ENCODE measurements at places on chromosomes 3 and 15.

- H3K27ac ChIP-seq, result no peak overlapping the region
- H3K4me3 ChIP-seq, result no peak overlapping the region
- H3K36me3 ChIP-seq, result peaks cover 4% of the 10 kb centered on the region
- peaks cover 3% of the 10 kb centered on the region for H3K4me1 ChIP-seq
- H3K27me3 ChIP-seq, result no peaks in the 10 kb centered on the region
These were observed 177.8 kb downstream of the KLF13 start for GRCh38 chr15:31504462-31504839.

GRCh38 chr15:31261266-31262142, 65.1 kb upstream of the KLF13 start:
- H3K36me3 ChIP-seq, result no peaks in the 10 kb centered on the region
- no peaks in the 10 kb centered on the region for H3K27me3 ChIP-seq
- DNase-seq, result peak; percentile 5
- H3K4me3 ChIP-seq, result no peak overlapping the region

DNA sequence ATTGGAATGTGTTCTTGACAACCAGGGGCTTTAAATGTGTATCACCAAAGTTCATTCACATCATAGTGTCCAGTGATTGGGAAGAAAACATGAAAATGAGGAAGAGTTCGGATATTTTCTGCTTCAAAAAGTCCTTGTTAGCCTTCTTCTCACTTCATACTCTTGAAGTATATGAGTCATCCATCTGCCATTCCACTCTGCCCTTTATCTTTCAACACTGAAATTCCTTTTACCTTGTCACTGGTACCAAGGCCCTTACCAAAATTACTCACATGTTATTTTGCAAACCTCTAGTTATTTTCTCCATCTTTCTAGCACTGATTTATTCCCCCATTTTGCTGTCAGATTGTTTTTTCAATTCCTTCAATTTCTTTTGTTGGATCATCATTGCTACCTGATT, 32.5 kb downstream of the OR5H15 start:
- no peak overlapping the region for H3K4me3 ChIP-seq
- no peaks in the 10 kb centered on the region for H3K27me3 ChIP-seq
- peaks cover 7% of the 10 kb centered on the region for H3K36me3 ChIP-seq
- DNase-seq, result no peak
- no peak overlapping the region for H3K27ac ChIP-seq

- peaks cover 18% of the 10 kb centered on the region for H3K27me3 ChIP-seq
- H3K36me3 ChIP-seq, result no peaks in the 10 kb centered on the region
- peak overlapping the region; percentile 75 for H3K4me3 ChIP-seq
- DNase-seq, result peak; percentile 50
These were observed 1.6 kb upstream of the PRKCD start for GRCh38 chr3:53159156-53160060.

- H3K36me3 ChIP-seq, result no peaks in the 10 kb centered on the region
- DNase-seq, result no peak
- no peak overlapping the region for H3K4me3 ChIP-seq
- no peaks in the 10 kb centered on the region for H3K27me3 ChIP-seq
These were observed 27.9 kb downstream of the EIF1B start for GRCh38 chr3:40337136-40338108.

Measured in WTC11 (cell line).